Mesenteric fat pad (tissue), 1 donor: ENCODE measurements at places on chromosomes 16 and 17. TPM values are rescaled to one million over a fixed set of nuclear protein-coding genes. Genes with fewer than 3 reads are reported as not detected.

The MRPL28 gene
- total RNA-seq: 40.1 TPM

The TAOK2 gene
- total RNA-seq: 49.8 TPM

The TEKT5 gene
- not detected for total RNA-seq

The CRYBA1 gene
- not detected for total RNA-seq

The GRAP gene
- 5.9 TPM for total RNA-seq
